Omental fat pad (tissue), 4 donors: ENCODE measurements at places on chromosomes 1 and 21. TPM values are rescaled to one million over a fixed set of nuclear protein-coding genes. Genes with fewer than 3 reads are reported as not detected.

DNA sequence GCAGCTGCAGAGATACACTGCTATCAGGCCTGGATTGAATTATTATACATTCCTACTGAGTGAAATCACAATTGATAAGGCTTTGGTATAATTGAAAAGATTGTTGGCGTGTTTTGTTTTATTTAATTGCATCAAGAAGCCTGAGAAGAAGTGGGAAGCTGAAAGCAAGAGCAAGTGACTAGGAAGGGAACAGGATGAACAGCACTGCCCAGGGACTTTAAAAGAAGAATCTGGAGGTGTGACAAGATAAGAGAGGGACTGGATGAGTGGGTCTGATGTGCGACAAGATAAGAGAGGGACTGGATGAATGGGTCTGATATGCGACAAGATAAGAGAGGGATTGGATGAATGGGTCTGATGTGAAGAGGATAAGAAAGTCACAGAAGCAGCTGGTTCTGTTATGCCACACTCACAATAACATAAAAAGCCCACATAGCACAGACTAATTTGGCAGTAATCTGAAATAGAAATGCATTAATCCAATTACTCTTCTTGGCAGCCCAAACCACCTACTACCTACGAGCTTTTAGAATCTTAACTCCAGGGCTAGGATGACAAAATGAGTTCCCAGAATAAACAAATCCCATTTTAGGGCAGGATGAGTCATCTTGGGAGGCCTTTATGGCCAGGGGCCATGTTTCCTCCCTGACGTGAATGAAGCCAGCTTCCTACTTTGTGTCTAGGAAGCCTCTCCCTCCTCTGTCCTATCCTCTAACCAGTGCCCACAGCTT, 129.7 kb downstream of the DUSP10 start:
- no peak for DNase-seq

DNA sequence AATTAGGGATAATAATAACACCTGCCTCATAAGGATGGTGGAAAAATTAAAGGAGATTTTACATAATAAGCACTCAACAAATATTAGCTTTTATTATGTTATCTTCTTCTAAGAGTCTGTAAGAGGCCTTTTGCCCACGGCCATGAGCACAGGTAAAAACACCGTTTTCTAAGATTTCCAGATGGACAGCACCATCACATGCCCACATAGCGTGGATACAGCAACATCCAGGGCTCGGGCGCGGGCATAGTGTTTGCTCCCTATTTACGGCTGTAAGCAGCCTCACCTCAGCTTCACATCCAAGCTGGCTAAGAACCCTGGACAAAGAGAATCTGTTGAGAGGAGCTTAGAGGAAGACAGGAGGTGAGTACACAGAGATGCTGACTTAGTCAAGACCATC, 216.4 kb upstream of the IRF2BP2 start:
- DNase-seq = no peak

DNA sequence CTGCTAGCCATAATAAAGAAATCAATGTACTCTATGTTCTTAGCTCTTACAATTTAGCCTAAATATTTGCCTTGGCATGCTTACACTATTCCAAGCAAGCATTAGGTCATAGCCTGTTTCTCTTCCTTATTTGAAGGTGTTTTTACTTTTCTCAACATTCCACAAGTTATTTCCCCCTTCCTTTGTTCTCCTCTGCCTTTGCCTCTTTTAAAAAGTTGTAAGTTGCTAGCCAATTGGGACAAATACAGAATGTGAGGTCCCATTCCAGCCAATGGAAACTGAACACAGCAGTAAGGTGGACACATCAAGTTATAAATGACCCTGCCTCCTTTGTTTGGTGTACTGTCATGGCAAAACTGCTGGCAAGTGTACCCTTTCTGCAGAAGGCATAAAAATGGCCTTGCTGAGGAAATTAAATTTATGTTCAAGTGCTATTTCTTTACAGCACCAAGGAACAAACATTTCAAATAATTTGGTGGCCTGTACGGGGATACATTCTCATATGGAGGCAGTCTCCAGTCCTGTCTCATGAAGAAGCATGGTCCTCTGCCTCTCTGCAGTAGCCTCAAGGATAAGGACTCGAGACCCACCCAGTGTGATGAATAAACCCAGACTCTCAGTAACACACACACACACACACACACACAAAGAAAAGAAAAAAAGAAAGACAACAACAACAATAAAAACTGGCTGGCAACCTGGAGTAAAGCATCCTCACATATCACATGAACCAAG, 28.8 kb upstream of the FMO1 start:
- no peak for DNase-seq

GRCh38 chr1:66532214-66532613, 1.7 kb upstream of the SGIP1 start:
- DNase-seq = no peak

- DNase-seq = no peak
Measured at GRCh38 chr1:214657299-214657698, 54.3 kb downstream of the CENPF start.

GRCh38 chr1:9153152-9153551, 24.2 kb upstream of the GPR157 start:
- DNase-seq = no peak

DNA sequence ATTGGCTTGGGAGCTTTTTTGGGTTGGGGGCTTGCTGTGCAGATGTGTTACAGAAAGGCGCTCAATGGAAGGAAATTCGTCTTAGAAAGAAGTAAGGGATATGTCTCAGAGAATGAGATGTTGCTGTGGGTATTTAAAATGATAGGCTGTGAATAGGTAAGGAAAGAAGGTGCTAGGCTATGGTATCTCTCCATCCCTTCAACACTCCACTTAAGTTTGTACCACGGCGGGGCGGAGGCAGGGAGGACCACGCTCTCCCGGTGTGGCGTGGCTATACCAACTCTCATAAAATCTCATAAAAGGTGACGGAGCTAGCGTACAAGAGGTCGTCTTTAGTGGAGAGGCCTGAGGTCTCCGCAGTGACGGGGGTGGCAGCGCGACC, 305 bp upstream of the RPS6KC1 start:
- no peak for DNase-seq

Gene TMOD4
- not detected for total RNA-seq

Gene TEDDM1
- not detected for total RNA-seq

Gene ECE1
- 158 TPM for total RNA-seq

Gene ST6GALNAC5
- 0.44 TPM for total RNA-seq

Gene C1orf94
- not detected for total RNA-seq

Gene MYOG
- total RNA-seq = not detected

Gene TIE1
- 156 TPM for total RNA-seq

Gene SCP2
- 107 TPM for total RNA-seq
